ENCODE measurements at places on chromosomes 3 and 15.

- DNase-seq = no peak
These were observed 110.3 kb upstream of the MITF start for GRCh38 chr3:69628951-69629350.

DNA sequence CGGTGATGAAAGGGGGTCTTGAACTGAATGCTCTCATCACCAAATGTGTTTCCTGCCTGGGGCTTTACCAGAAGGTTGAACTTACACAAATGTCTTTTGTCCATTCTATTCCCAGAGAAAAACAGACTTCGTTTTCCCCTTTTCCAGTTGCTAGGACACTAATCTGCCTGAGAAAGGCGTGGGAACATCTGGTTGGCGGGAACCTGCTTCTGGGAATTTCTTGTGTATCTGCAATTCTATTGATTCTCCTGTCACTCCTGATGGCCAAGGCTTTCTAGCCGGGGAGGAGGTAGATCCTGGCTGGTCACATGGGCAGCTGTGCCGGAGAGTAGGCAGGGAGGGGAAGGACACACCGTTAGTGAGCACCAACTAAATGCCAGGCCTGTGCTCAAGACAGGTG, 31.1 kb upstream of the CCDC174 start:
- DNase-seq = no peak

GRCh38 chr3:11509173-11510000, 134.3 kb downstream of the VGLL4 start:
- peak; percentile 15 for DNase-seq

- no peak for DNase-seq
These were observed 213.9 kb downstream of the MTHFS start for GRCh38 chr15:79682851-79683288.

- no peak for DNase-seq
These were observed 556.0 kb downstream of the ROBO1 start for GRCh38 chr3:79211586-79212359.

- peak; percentile 97 for DNase-seq
These were observed 13.5 kb upstream of the ZFYVE19 start for GRCh38 chr15:40793216-40793989.

GRCh38 chr3:178238179-178238578, 298.1 kb upstream of the KCNMB2 start:
- no peak for DNase-seq

GRCh38 chr3:110521019-110521418, 550.6 kb upstream of the NECTIN3 start:
- DNase-seq = no peak
